ENCODE measurements at places on chromosomes 2 and 18.

DNA sequence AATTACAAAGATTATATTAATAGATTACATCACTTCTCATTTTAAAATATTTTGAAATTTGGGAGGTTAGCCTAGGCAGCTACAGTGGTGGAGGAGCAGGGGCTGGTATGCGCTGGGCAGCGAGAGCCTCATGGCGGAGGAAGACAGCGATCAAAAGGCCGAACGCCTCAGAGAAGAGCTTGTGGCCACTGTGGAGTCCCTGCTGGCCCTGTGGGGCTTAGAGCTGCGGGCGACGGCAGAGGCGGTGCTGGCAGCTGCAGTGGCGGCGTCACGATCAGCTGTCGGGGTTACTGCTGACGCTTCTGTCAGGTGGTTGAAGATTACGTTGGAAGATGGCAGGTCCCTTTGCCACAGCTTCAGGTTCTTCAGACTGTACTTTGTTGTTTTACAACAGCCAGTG is 87.4 kb downstream of the ROCK2 start:
- no peak for DNase-seq

DNA sequence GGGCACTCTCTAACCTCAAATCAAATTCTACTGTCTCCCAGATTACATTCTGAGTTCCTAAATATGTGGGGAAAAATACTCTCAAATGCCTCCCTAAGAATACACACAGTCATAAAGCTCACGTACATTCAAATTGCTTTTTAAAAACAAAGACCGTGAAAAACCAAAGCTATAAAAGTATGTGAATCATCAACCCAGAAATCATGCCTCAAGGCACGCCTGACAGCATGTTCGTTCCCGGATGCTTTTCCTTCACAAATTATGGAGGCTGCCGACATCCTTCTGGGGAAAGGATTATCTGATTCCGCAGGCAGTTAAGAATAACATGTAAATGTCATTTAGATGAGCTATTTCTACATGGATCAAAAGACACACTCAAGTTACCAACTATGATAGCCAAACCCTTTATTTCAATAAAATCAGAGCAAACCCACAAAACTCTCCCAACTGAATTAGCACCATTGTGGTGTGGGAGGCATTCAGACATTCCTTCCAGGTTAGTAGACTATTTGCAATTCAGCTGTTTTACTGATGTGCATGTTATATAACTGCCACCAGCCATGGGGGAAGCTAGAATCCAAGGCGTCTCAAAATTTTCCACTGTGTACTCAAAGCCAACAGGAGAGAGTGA is 398.2 kb upstream of the TRIB2 start:
- DNase-seq = peak; percentile 95

- no peak for DNase-seq
These were observed 5.8 kb downstream of the FZD7 start for GRCh38 chr2:202039278-202040078.

DNA sequence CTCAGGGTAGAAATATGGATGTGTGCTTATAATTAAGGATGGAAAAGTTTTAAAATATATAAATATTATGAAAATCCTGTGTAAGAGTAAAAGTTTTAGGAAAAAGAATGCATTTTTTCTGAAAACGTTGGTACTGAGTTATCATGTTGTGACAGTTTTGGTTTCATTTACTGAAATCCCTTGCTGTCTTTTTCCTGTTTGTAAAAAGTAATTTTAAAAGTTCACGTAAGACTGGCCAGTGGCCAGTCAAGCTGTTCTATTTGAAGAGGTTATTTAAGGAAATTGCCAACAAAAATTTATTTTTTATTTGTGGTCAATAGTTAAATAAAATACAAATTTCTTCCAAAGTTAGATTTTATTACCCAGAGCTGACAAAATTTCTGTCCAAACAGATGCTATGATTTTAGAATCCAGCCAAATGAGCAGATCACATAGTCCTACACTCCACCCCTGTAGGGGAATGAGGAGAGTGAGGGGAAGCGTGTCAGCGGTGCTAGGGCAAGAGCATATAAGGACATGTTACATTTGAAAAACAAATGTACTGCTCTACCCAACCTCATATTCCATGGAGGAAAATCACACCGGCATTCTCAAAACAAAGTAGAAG is 297.8 kb upstream of the TFPI start:
- no peak for DNase-seq

GRCh38 chr2:9382604-9383235 is 40.6 kb downstream of the ITGB1BP1 start:
- DNase-seq = peak; percentile 10

- DNase-seq = no peak
These were observed 559.3 kb upstream of the CDH2 start for GRCh38 chr18:28736223-28736622.

GRCh38 chr2:6909431-6910385 is 7.5 kb upstream of the RNF144A start:
- no peak for DNase-seq

DNA sequence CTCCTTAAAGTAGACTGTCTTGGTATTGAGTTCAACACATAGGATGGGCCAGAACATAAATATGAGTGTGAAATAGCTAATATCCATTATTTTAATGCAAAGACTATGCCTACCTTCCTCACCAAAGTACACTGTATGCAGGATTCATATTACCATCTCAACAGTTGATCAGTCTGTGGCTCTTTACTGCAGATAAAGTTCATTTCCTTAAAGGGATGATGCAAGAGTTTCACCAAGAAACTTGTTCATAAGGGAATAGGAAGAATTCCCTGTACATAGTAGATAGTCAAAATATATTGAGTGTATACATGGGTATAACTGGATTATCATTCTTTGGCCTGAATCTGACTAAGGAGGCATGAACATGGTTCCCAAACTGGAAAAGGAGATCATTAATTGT is 35.0 kb downstream of the MARS2 start:
- DNase-seq = no peak

GRCh38 chr18:7603259-7604000 is 36.3 kb downstream of the PTPRM start:
- DNase-seq = no peak

GRCh38 chr2:42110641-42111322 is 58.4 kb upstream of the EML4 start:
- DNase-seq = no peak

- peak; percentile 73 for DNase-seq
These were observed 248.8 kb downstream of the RDH14 start for GRCh38 chr2:18311420-18312195.

DNA sequence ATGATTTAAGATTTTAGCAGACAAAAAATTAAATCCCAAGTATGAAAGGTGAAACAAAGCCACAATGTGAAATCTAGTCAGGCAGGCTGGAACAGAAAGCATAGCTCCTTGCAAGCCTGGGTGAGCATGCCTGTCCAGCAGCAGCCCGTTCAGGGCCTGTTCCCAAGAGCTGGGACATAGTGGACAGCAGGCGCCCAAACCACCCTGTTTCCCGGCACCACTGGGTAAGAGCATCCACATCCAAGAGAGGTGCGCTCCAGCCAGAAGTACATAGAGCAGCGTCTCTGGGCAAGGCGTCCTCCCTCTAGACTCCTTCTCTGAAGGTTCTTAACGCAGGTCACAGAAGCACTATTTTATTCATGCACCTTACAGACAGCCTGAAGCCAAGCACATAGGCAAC is 80.8 kb downstream of the DNER start:
- no peak for DNase-seq

- DNase-seq = peak; percentile 77
These were observed 5.9 kb upstream of the RPL37A start for GRCh38 chr2:216492597-216493333.

DNA sequence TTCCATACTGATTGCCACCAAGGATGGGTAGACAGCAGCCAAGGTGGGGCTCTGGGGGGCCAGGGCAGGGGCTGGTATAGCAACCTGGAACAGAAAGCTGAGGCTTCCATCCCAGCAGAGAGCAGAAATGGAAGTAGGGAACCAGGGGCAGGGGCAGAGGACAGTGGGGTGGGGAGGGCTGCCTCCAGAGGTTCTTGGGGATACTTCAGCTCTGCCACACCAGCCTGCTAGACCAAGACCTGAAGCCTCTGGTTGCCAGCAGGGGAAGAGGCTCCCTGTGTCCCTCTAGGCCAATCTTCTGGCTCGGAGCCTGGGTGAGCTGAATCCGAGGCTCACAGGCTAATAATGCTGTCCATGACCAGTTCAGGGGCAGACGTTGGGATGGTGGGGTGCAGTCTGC is 329.0 kb downstream of the DYSF start:
- DNase-seq = no peak

DNA sequence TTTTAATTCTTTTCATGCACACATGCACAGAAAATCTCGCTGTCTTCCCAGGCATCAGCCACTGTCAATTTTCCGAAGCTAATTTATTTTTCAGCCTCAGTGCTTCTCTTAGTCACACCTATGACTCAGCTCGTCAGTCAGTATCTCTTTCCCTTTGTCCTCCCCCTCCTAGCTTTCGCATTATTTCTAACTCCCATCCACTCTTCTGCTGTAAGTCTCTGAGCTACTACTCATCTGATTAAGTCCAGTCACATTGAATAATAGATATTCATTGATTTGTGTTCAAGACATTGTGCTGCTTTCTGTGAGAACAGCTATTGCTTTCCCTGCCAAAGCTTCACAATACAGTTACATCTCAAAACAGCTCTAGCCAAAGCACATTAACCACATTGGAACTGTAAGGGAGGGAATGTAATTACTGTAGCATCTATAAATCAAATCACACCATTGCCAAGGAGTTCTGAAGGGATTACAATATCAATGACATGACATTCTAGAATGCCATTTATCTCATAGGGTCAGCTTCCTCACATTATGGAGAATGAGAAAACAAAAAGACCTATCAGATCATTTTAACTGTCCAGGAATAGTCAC is 89.4 kb downstream of the SCN3A start:
- DNase-seq = peak; percentile 71

- DNase-seq = no peak
These were observed 788.4 kb downstream of the EPHA4 start for GRCh38 chr2:220783671-220784070.

GRCh38 chr2:71174207-71174606 is 43.8 kb downstream of the MPHOSPH10 start:
- DNase-seq = no peak

DNA sequence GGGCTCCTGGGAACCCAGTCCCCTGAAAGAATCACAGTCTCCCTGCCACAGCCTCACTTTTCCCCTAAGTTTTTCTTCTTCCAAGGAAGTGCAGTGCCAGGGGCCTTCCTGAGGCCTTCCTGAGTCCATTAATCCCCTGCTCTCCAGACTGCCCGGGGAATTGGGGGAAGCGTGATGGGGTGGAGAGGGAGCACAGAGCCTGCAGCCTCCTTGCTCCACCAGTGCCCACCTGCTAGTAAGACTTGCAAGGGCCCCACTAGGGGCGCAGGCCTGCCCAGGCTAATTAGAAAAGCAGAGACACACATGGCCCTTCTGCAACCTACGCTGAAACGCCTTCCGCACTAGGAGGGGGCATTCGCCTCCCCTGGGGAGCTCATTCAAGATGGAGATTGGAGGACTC is 110.6 kb downstream of the MRO start:
- no peak for DNase-seq

- no peak for DNase-seq
These were observed 142.6 kb upstream of the GPC1 start for GRCh38 chr2:240292619-240293525.

DNA sequence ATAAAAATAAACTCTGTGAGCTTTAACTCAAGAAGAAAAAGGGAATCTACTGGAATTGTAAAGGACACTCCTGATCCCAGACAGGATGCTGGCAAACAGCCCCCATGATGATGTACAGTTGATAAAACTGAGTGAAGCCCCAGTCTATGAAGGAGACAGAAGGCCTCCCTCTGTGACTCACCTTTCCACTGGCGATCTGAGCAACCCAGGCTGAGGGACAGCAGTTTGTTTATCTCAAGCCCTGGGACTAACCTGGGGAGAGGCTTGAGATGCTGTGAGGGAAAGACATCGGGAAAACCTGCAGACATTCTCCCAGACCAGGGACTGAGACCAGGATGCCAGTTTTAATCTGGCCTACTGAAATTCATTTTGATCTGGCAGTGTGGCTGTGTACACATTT is 104.5 kb upstream of the CDH2 start:
- peak; percentile 20 for DNase-seq

DNA sequence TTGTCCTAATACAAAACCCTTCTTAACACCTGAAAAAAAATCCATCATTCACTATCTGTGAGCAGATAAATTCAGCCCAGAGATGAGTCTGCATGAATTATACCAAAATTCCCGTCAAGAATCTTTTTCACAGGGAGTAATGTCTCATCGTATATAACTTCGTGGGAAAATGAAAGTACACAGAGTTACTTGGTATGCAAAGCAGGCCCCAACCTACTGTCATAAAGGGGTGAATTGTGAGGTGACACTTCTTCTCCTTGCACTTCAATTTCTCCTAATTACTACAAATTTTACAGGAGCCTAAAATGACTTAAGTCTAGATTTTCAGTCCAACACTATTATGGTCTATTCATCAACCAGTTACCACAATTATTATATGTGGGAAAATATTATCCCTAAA is 84.6 kb upstream of the CDH20 start:
- DNase-seq = no peak

- no peak for DNase-seq
These were observed 81.1 kb upstream of the ITGB6 start for GRCh38 chr2:160281213-160281612.

GRCh38 chr2:58875436-58875835 is 634.3 kb upstream of the FANCL start:
- no peak for DNase-seq

DNA sequence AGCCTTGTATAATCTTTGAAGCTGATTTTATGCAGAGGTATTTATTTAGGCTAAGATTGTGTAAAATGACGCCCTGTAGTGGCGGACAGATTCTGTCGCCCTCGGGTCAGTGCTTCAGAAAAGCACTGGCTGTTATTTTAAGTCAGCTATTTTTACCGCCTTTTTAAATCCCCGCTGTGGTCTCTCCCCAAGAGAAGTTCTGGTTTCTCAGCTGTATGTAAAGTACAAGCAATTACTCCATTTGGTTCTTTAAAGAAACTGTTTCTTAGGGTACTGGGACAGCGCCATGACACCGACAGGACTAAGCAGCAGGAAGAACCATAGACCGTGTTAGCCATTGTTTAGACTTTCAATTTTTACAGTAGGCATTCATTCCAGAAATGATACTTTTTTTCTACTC is 65.0 kb downstream of the UGGT1 start:
- no peak for DNase-seq

GRCh38 chr2:232588680-232589585 is 38.4 kb downstream of the EIF4E2 start:
- peak; percentile 94 for DNase-seq

- DNase-seq = peak; percentile 83
These were observed 14.6 kb downstream of the RAB31 start for GRCh38 chr18:9722691-9723090.

GRCh38 chr2:195671563-195671962 is 14.5 kb downstream of the SLC39A10 start:
- DNase-seq = no peak

DNA sequence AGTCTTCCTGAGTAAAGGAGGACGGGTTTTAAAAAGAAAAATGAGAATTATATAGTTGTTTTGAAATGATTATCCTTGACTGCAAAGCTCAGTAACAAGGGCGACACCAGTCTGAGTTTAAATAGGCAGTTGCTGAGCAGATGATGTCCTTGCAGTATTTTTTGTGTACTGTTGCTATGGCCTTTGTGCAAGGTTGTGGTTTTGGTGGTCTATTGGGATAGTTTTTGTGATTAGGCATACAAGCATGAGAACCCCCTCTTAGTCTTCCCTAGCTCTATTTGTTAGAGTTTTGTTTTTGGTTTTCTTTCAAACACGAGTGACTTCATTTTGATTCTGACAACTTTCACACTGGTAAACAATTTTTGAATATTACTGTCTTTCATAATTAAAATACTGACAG is 64.1 kb downstream of the TAF4B start:
- no peak for DNase-seq

GRCh38 chr2:146847846-146848245 is 997.0 kb upstream of the ACVR2A start:
- no peak for DNase-seq
